ENCODE measurements at places on chromosomes 5 and 9. TPM values are rescaled to one million over a fixed set of nuclear protein-coding genes. Genes with fewer than 3 reads are reported as not detected.

The ARHGEF37 gene
- total RNA-seq, result 5.5 TPM

The TTLL11 gene
- 3.7 TPM for total RNA-seq

The ACSL6 gene
- total RNA-seq, result under 0.01 TPM

The TLX3 gene
- total RNA-seq, result 0.58 TPM

The PCDHGA5 gene
- total RNA-seq, result 0.58 TPM

The MYOZ3 gene
- total RNA-seq, result 4.6 TPM

The DMRT2 gene
- not detected for total RNA-seq

The ENTREP1 gene
- 3.8 TPM for total RNA-seq

The WDR38 gene
- not detected for total RNA-seq

The TEK gene
- total RNA-seq, result 0.07 TPM

The GOLM1 gene
- total RNA-seq, result 92.6 TPM

The DTWD2 gene
- 5.3 TPM for total RNA-seq
